ENCODE measurements at places on chromosomes 11 and 22.

DNA sequence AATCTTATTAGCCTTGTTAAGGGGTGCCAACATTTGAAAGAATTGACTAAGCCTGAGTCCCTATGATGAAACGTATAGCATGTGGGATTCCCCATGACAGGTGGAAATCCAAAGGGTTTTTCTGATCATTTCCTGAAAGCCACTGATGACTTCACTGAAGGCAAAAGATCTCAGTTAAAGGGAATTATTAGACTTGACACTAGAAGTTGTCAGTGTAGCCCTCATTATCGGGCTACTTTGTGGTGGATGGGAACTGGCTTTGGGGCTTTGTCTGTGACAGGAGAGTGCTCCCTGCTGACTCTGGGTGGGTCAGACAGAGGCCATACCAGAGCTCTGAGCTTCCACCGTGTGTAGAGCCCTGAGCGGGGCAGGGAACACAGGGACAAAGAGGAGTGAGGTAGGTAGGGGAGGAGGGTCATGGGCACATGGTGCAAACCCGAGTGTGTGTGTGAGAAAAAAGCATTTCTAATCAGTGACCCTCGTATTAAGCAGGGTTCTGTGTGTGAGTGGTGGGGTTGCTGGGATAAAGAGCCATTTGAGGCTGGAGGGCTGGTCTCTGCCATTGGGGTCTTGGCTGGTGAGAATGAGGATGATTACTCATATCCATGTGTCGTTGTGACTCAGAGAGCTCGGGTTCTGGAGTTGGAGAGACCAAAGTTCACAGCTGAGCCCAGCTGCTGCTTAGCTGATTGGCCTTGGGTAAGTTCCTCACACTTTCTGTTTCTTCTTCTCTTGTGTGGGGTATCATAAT is 101.1 kb downstream of the GRIK4 start:
- no peak for DNase-seq

GRCh38 chr11:34427186-34427805 is 11.4 kb upstream of the CAT start:
- no peak for DNase-seq

GRCh38 chr11:112625814-112626213 is 335.4 kb upstream of the NCAM1 start:
- peak; percentile 48 for DNase-seq

- no peak for DNase-seq
Measured at GRCh38 chr11:77207019-77207485, 79.0 kb downstream of the MYO7A start.

- no peak for DNase-seq
Measured at GRCh38 chr22:29842740-29843139, 4.7 kb upstream of the ASCC2 start.

- no peak for DNase-seq
Measured at GRCh38 chr11:132779497-132779896, 752.8 kb downstream of the OPCML start.

DNA sequence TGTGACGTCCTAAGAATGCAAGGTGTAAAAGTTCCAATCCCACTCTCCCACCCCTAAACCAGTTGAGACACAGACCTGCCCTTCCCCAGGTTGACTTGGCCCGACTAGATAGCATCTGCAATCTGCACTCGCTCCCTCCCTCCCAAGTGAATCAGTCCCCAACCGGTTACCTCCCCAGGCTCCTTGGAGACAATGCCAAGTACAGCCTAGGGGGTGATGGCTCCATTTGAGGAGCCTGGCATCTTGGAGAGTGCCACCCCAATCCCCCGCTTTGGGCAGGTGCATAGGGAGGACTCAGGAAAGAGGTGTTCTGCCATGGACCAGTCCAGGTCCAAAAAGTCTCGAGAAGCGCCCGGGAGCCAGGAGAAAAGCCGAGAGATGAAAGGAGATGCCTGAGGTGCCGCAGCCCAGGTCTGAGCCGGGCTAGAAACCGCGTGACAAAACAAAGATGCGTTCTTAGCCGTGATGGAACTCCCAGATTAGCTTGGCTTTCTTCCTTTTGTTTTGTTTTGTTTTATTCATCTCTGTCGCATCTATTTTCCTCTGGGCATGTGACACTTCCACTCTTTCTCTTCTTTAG is 18.7 kb upstream of the SNX32 start:
- DNase-seq, result no peak

- DNase-seq, result no peak
Measured at GRCh38 chr11:13923182-13923581, 39.3 kb upstream of the SPON1 start.

DNA sequence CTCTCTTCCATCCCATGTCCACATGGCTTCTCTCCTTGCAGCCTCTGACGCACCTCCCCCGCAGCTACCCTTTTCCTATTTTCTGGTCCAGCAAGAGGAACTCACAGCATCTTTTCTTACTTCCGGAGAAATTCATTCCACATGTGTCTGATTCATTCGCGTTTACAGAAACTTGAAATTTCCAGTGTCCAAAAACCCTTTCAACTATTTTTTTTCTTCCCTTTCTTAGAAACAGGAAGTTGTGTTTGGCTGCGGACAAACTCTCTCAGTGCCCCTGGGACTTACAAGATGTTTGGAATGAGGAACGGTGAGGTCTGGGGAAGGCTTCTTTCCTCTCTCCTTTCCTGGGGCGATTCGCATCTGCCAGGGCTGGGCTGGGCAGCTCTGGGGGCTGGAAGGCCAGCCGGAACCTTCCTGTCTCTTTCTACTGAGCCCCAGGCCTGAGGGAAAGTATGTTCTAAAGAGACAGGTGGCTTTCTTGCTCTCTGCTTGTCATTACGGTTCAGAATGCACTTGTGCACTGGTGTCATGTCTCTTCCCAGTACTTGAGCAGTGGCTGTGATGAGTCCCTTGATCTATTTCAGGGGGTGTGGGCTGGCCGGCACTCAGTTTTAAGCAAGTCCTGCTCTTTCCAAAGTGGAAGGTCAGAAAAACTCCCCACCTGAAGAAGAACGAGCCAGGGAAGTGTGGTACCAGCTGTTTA is 27.5 kb downstream of the ADAMTS8 start:
- no peak for DNase-seq

DNA sequence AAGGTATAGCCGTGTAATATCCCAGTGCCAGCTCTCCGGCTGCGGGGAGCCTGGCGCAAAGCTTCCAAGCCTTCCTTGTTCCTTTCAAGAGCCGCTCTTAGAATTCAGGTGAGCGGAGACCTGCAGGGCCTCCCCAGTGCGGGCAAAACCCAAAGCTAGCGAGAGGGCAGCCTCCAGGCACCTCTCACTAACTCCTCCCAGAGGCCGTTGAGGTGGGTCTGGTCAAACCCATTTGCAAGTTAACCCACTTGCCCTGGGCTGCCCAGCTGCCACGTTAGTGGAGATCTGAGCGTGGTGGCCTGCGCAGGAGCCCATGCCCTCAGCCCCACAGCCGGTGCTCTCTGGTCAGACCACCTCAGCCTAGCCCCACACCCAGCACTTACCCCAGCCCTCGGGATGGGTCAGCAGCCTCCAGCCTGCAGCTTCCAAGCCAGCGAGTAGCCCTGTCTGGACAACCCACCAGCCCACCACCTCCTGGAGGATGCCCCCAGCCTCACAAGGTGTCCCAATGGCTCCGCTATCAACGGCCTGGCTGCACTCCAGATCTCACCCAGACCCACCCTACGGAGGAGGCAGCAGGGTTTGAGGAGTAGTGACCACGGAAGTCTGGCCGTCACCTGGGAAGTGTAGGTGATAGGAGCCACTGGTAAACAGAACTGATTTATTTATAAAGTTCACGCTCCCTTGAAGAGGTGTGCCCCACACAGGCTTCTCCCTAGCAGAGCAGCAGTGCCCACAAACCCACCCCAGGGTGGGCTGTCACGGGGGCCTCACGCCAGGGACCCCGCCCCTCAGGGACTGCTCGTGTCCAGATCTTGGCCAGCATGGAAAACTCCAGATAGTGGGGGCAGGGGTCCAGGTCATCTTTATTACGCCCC is 2.3 kb downstream of the ASCL2 start:
- DNase-seq, result no peak

DNA sequence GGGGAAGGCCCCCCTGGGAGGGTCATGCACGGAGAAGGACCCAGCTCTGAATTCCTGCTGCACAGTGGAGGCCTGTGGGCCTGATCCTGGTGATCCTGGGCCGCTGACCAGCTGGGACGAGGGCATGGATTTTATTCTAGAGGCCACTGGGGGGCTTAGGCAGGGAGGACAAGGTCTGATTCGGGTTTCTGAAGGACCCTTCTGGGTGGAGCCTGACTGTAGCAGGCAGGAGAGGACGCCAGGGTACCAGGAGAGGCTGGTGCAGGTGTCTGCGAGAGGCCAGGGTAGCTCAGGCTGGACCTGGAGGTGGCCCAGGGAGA is 31.3 kb downstream of the MPPED1 start:
- no peak for DNase-seq

GRCh38 chr22:21951931-21952465 is 650 bp downstream of the PPM1F start:
- no peak for DNase-seq
